ENCODE measurements at places on chromosomes 16 and 17.
A peak's percentile ranks its signal among the peaks of the same experiment; 100 is the strongest.

- DNase-seq = no peak
Measured at GRCh38 chr16:87583453-87584131, 18.7 kb upstream of the JPH3 start.

DNA sequence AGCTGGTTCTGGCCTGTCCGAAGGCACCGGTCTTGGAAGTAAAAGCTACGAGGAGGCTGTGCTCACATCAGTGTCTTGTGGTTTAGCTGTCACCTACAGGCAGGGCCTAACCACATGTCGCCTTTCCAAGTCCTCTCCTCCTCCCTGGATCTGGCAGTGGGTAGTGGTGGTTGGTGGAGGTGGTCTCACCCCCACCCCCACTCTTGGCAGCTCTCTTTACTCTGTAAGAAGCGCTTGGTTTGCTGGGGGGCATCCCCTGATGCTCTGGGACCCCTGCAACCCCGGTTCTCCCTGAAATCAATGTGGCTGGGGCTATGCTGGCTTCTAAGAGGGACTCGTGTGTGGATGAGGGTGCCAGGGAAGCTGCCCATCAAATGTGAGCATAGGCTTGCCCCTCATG is 68.3 kb downstream of the WIPI1 start:
- no peak for DNase-seq

GRCh38 chr16:89121691-89122321 is 28.2 kb downstream of the ACSF3 start:
- no peak for DNase-seq

DNA sequence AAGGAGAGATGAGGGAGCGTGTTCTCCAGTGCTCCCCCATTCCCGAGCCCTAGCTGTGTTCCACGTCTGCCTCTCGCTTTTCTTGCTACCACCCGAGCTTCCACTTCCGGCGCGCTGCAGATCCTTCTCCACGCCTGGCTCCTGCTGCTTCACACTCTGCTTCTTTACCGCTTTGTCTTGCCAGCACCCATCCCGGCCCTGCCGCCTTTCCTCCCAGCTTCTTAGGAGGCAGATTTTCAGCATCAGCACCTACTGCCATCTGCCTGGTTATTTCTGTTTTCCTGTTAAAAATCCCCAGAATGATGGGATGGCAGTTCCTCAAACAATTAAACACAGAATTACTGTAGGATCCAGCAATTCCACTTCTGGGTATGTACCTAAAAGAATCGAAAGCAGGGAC is 64.7 kb downstream of the ELAC2 start:
- no peak for DNase-seq

DNA sequence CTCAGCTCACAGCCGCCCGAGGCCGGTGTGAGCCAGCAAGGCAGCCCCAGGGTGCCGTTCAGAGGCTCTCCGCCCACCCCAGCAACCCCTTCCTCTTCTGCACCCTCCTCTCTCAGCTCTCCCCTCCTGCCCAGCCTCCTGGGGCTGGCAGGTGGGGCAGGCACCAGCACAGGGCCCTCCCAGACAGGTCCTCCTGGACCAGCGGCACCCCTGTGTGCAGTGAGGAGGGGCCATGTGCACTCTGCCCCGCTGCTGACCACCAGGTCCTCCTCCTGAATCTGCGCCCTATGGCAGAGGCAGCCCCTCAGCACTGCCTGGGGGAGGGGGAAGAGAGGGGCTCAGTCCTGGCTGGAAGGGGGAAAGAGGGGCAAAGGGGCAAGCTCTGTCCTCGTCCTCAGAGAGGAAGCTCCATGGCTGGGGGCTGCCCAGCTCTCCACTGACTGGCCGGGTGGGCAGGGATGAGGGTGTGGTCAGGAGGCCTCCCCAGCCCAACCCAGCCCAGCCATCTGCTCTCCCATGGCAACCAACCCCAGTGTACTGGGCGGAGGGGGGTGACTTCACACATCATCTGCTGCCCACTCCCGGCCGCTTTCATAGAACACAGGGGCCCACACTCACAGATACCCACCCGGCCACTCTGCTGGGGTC is 5.4 kb upstream of the BCAR1 start:
- DNase-seq = no peak

DNA sequence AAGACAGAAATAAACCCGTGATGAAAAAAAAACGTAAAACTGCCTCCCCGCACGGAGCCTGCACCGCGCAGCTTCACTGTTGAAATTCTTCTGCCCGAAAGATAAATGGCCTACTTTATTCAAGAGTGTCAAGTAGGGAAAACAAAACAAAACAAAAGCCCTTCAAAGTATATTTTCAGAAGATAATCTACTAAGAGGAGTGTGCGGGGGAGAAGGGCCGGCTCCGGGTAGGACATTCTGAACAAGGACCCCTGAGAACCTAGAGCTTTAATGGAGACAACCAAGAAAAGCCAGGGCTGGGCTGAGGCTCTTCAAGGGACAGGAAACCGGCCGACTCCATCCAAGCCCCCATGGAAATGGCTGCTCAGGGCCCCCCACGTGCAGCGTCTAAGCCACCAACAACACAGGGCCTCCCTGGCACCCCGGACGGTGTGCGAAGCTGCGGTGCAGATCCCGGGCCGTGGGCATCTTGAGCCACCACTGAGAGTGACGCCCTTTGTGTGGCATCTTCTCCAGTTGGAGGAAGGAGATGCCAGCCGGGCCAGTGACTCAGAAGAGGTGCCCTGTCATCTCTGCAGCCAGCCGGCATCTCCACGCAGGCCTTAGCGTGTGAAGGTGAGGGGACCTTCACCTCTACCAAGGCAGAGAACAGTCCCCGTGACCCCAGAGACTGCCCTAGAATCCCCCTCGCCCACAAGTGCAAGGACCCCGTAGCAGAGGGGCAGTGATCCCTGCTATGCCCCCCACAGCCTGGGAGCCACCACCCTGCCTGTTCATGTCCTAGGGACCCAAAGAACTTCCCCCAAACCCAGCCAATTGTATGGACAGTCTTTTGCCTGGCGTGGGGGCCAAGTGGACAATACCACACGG is 250.8 kb downstream of the C16orf95 start:
- no peak for DNase-seq

- no peak for DNase-seq
Measured at GRCh38 chr16:49148410-49148809, 133.2 kb downstream of the CBLN1 start.

GRCh38 chr17:19460700-19461099 is 49.7 kb downstream of the RNF112 start:
- DNase-seq = no peak

DNA sequence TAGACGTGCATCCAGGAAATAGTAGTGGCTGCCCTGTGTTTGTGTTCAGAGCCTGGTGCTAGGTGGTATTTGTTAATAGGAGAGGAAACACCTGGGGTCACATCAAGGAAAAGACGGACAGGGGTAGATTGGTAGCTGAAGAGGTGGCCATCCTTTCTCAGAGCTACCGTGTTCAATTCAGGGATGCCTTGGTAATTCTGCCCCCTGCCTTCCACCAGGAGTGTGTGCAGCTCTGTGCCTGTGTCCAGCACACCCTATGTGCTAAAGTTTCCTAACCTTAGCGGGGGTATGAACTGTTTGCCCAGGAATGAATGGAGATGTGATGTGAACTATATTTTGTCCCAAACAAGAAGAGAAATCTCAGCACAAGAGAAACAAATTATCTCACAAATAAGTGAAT is 174.1 kb upstream of the MPHOSPH6 start:
- DNase-seq = no peak

- no peak for DNase-seq
Measured at GRCh38 chr16:66904846-66905632, 13.6 kb downstream of the CDH16 start.

DNA sequence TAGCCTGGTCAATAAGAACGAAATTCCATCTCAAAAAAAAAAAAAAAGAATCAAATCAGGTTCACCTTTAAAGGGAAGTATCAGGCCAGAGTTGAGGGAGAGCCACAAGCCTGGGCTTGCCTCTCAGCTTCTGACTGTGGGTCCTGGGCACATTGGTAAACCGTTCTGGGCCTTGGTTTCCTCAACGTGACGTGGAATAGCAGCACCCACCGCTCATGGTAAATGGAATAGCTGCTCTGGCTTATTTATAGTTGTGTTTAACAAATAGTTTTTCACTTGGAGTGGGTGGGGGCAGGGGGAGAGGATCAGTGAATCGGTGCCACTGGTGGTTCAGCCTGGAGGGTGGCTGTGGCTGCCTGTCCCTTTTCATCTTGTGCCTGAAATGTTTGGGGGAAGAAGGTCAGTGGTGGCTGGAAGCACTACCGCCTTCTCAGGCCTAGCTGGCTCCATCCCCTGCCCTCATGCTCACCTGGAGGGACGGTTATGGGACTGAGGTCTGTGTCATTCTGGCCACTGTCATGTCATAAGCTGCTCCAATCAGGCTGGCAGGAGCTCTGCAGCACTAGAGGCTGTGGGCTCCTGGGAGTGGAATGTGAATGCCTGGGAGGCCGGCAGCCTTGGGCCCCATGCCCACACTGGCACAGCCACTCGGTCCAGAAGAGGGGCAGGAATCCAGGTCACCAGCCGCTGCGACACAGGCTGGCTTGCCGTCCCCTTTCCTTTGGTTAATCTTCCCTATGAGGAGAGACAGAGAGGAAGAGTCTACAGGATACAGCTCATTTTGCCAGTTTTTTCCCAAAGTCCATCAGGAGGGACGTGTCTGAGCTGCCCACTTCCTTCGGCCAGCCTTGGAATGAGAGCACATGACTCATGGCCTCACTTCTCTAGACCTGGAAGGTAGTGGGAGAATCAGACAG is 27.0 kb downstream of the CCR7 start:
- DNase-seq = no peak

DNA sequence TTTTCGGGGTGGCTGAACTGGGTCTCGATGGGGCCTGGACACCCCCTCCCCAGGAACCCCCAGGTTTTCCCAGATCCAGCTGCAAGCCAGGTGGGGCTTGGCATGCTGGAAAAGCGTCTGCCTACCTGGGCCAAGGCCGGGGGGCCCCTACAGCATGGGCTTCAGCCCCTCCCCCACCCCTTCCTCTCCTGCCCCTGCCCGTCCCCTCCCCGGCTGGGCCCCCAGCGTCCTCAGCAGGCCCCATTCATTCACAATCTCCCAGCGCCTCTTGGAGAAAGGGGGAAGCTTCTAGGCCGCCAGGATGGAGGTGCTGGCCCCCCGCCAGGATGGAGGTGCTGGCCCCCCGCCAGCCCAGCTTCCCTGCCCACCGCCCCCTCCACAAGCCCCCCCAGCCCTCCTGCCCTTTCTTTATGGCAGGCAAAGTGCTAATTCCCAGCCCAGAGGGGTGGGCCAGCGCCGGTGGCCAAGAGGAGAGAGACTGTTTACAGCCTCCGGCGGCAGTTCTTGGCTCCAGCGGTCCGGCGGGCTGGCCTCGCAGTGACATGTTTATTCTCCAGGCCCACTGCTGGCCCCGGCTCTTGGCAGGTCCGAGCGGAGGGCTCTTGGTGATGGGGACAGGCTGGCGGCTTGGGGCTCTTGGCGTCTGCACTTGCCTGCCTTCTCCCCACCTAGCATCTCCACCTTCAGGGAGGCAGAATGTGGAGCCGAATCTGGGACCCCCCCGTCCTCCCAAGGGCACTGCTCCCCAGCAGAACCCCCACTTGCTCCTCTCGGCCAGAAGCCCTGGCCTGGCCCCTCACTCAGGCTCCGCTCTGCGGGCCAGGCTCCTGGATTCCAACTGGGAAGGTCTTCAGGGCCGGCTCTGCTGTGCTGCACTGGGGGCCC is 94.4 kb upstream of the CIBAR2 start:
- DNase-seq = peak; percentile 58

GRCh38 chr17:44187131-44187899 is 543 bp downstream of the TMUB2 start:
- DNase-seq = no peak

- no peak for DNase-seq
Measured at GRCh38 chr16:86994651-86995171, 322.5 kb downstream of the C16orf95 start.

GRCh38 chr17:44760474-44761308 is 1.9 kb downstream of the ADAM11 start:
- DNase-seq = no peak

- no peak for DNase-seq
Measured at GRCh38 chr17:70017112-70017511, 57.9 kb upstream of the KCNJ16 start.

GRCh38 chr16:85006639-85007038 is 4.7 kb downstream of the ZDHHC7 start:
- no peak for DNase-seq

GRCh38 chr16:81163671-81164070 is 67.5 kb upstream of the GCSH start:
- DNase-seq = no peak

DNA sequence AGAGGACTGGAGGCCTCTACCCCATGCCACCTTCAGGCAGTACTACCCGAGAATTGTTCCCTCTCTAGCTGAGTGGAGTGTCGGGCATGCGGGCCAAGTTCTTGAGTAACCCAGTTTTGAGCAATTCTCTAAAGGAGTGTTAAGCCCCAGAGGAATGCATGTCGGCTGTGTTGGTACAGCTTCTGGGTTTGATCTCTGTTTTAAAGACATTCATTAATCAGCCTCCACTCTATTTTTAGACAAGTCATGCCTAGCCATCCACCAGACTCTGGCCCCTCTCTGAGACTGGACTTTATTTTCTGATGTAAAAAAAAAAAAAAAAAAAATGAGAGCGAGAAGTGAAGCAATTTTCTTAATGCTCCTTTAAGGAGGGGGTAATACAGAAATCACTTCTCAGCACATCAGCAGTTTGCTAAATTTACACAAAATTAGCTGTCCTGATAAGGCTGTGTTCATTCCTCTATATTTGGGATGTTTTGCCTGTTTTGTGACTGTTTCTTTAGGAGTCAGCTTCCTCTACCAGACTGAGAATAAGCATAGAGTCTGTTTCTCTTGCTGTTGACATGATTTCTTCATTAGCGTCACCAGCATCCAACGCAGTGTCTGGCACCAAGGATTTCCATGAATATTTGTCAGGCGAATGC is 88.7 kb downstream of the AXIN2 start:
- no peak for DNase-seq

DNA sequence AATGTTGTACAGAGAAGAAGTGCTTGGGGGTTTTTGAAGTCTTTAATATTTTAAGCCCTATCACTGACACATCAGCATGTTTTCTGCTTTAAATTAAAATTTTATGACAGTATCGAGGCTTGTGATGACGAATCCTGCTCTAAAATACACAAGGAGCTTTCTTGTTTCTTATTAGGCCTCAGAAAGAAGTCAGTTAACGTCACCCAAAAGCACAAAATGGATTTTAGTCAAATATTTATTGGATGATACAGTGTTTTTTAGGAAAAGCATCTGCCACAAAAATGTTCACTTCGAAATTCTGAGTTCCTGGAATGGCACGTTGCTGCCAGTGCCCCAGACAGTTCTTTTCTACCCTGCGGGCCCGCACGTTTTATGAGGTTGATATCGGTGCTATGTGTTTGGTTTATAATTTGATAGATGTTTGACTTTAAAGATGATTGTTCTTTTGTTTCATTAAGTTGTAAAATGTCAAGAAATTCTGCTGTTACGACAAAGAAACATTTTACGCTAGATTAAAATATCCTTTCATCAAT is 57.8 kb downstream of the HLF start:
- DNase-seq = no peak
